ENCODE measurements at places on chromosomes 1 and 21. TPM values are rescaled to one million over a fixed set of nuclear protein-coding genes. Genes with fewer than 3 reads are reported as not detected.
A peak's percentile ranks its signal among the peaks of the same experiment; 100 is the strongest.

DNA sequence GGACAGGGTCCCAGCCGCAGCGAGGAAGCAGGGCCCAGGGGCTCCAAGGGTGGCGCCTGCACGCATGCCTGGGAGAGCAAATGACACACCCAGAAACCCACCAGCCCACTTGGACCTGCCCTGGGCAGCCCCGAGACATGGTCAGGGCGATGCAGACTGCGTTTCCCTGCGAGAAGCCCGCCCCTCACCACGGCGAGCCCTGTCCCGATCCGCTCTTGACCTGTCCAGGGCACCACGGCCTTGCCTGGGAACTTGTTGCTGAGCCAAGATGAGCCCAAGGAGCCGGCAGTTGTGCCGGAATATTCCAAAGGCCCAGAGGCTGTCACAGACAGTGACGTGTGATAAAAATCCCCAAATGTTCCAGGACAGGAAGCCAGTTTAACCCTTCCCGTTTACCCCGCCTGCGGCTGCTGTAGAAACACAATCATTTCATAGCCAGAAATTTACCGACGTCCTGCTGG is 78.1 kb downstream of the SIK1 start:
- no peak for DNase-seq

- DNase-seq = no peak
Measured at GRCh38 chr1:21492356-21492625, 16.9 kb upstream of the ALPL start.

- no peak for DNase-seq
Measured at GRCh38 chr1:107491582-107491981, 350.7 kb downstream of the NTNG1 start.

- DNase-seq = no peak
Measured at GRCh38 chr1:26028490-26028980, 7.0 kb downstream of the EXTL1 start.

DNA sequence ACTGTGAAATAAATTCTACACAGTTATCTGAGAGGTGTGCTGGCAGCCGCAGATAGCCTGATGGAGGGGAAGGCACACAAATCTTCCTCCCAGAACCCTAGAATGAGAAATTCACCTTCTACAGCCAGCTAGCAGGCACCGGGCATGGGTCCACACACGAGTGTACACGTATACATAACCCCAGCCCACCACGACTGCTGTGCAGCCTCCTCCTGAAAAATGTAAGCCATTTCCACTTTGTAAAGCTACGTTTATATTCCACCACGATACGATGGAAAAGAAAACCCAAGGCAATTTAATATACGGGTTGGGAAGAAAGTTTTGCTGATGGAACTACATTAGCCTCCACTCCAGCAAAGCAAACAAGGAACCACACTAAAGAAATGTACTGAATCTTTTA is 1.8 kb downstream of the BTG3 start:
- DNase-seq = no peak

Gene UMODL1
- not detected for total RNA-seq

GRCh38 chr1:44640200-44640853 is 34.0 kb downstream of the TMEM53 start:
- DNase-seq = no peak

DNA sequence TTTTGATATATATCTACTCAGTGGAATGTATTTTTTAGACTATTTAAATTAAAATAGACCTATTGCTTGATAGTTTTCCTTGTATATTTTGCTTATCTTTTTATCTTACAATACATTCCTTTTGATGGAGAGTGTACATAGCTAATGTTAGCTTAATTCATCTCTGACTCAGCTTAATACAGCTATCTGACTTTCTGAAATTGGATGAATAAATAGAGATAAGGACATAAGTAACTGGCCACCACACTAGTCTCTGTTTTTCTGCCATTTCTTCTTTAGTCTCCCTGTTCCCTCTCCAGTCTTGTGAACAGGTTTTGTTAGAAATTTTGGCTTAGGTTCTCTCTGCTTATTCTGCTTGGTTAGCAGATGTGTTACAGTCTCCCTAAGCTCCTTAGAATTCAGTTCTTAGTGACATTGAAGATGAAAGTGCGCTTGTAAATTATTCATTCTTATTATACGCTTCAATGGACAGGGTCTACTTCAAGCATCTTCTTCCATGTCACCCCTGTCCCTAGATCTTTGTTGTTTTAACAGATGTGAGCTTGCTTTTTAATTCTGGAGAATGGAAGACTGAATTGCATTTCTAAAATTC is 59.6 kb downstream of the XPR1 start:
- no peak for DNase-seq

DNA sequence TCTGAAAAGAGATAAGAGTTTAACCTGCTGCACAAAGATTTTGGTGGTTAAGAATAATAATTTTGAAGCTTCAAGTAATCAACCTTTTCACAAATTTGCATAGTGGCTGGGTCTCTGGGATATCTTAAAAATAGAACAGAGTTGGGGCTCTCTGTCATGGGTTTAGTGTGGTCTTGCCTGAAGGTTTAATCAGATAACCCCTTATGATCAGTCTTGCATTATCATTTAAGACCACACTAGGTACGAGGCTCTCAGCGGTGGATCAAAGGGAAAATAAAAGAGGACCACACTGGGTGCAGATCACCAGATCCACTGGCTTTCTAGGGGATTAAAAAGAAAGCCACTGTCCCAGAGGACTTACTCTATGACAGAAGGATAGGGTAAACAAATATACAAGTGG is 19.5 kb downstream of the LRRC8C start:
- no peak for DNase-seq

Gene PCAT6
- total RNA-seq = 11.2 TPM

GRCh38 chr1:47216278-47217059 is 15.6 kb downstream of the TAL1 start:
- no peak for DNase-seq

- no peak for DNase-seq
Measured at GRCh38 chr1:60727552-60727951, 354.8 kb upstream of the NFIA start.

DNA sequence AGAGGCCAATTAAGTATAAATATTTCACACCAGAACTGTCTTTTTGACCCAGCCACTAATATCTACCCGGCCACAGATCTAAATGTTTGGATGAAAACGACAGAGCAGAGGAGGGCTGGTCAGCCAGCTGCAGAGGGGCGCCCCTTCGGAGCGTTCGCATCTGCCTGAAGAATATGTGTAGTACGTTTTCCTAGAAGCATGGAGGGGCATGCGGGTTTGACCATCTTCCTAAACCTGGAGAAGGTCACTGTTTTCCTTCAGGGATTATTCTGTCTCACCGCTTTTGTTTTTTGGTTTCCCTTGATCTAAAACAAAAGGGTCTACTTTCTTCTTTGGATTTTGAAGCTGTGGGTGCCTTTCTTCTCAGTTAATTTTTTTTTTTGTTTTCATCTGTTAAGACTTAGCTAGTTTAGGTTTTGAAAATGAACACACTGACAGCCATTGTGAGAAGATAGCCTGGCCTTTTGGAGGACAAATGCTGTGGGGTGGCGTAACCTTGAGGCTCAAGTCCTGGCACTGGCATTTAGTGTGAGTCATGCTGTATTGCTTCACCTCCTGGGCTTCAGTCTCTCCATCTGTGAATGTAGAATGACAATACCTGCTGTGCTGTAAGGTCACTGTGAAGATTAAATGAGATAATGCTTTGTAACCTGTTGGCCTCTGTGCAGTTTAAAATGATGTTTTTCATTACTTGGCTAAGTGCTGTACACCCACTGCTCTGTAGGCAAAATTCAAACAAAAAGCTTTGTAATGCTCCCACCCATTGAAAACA is 74.1 kb upstream of the IRF2BP2 start:
- DNase-seq = no peak

- DNase-seq = no peak
Measured at GRCh38 chr1:240800291-240800690, 188.3 kb upstream of the GREM2 start.

Gene KRTAP19-1
- total RNA-seq = not detected

Gene FAM89A
- 2.4 TPM for total RNA-seq

Gene SH2D2A
- 6.9 TPM for total RNA-seq

GRCh38 chr1:53484705-53485477 is 25.7 kb downstream of the DMRTB1 start:
- DNase-seq = no peak

GRCh38 chr21:38166173-38166535 is 90.6 kb upstream of the KCNJ15 start:
- no peak for DNase-seq

DNA sequence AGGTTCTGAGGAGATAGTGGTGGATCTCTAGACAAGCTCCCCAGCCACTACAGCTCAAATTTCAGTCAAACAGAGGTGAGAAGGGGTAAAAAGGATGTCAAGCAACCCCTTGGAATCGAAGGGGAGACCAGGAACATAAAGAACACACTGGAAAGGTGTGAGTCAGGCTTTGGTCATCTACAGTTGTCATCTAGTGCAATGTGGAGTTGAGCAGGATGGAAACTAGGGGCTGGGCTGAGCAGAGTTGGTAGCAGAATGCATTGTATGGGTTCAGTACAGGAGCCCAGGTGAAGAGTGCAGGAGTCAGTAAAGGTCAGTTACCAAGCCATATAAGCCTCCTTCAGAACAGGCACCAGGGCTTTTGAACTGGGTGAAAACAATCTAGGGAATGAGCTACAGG is 52.7 kb upstream of the VAV3 start:
- DNase-seq = no peak

DNA sequence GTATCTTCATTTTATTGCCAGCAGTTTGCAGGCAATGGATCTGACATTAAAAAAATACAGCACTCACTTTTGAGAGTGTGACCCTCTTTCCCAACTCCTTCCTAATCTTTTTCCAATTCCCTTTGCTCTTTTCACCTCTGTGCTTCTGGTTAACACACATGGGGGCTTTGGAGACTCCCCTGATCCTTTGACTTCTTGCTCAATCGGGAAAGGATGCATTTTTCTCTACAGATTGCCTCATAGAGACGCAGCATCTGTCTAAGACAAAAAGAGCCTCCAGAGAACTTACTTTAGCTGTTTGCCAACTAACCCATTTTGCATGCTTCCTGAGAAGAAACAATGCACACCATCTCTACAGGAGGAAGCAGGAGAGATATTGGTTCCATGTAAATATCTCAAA is 378.3 kb downstream of the PBX1 start:
- no peak for DNase-seq

Gene C8B
- total RNA-seq = 0.30 TPM

- no peak for DNase-seq
Measured at GRCh38 chr1:222914861-222915632, 100.2 kb downstream of the DISP1 start.

- DNase-seq = no peak
Measured at GRCh38 chr1:245084551-245084950, 70.2 kb upstream of the KIF26B start.

DNA sequence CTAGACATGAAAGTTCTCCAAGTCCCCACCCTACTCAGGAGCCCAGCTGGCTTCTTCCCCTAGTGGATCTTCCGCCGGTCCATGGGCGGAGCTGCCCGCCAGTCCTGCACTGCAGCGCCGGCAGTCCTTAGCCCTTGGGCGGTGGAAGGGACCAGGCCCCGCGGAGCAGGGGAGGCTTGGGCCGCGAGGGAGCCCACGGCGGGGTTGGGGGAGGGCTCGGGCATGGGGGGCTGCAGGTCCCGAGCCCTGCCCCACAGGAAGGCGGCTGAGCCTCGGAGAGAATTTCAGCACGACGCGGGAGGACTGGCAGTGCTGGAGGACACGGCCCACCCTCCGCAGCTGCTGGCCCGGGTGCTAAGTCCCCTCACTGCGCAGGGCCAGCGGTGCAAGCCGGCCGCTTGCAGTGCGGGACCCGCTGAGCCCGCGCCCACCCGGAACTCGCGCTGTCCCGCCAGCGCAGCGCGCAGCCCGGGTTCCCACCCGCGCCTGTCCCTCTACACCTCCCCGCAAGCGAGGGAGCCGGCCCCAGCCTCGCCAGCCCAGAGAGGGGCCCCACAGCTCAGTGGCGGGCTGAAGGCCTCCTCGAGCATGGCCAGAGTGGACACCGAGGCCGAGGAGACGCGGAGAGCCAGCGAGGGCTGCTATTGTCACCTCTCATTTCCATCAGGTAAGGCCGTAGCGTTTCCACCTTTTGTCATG is 1398.6 kb downstream of the MRPL39 start:
- DNase-seq = no peak

- DNase-seq = no peak
Measured at GRCh38 chr21:33020558-33021100, 5.1 kb upstream of the OLIG2 start.

GRCh38 chr1:156838972-156839371 is 19.9 kb downstream of the INSRR start:
- DNase-seq = peak; percentile 67

GRCh38 chr1:210814382-210815123 is 319.4 kb downstream of the KCNH1 start:
- DNase-seq = no peak

GRCh38 chr1:243850452-243851256 is 611 bp upstream of the AKT3 start:
- DNase-seq = peak; percentile 89

- DNase-seq = no peak
Measured at GRCh38 chr1:27966402-27967105, 6.8 kb downstream of the XKR8 start.

- DNase-seq = no peak
Measured at GRCh38 chr1:245292553-245292952, 137.8 kb downstream of the KIF26B start.

- no peak for DNase-seq
Measured at GRCh38 chr1:223230161-223230881, 87.3 kb upstream of the TLR5 start.

DNA sequence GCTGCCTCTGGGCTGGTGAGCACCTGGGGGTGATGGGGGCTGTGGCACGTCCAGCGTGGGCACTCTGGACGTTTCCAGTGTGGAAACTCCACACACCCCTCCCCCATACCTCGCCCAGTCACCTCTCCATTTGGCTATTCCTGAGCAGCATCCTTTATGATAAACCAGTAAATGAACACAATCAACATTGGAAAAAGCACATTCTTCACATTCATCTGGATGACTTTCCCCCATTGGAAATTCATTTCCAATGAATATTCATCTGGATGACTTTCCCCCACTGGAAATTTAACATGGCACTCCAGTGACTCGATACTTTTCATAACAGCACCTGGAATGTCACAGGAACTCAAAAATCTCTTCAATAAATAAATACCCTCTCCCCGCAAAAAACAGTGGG is 104.8 kb upstream of the KRTAP19-8 start:
- DNase-seq = no peak

Gene ST7L
- total RNA-seq = 14.5 TPM

GRCh38 chr1:147834181-147834580 is 68.4 kb upstream of the GJA8 start:
- DNase-seq = no peak

Gene KCNJ9
- total RNA-seq = not detected

Gene KLHDC9
- total RNA-seq = 5.8 TPM

DNA sequence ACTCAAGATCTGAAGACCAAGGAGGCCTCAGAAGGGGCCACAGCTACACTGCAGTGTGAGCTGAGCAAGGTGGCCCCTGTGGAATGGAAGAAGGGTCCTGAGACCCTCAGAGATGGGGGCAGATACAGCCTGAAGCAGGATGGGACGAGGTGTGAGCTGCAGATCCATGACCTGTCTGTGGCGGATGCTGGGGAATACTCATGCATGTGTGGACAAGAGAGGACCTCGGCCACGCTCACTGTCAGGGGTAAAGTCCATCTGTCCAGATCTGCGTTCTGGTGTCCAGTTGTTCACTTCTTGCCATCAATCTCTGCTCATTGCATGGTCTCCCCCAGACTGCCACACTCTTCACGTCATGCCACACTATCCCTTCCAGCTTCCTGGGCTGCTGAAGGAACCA is 90.6 kb downstream of the OBSCN start:
- no peak for DNase-seq
